ENCODE measurements at places on chromosomes 5 and 9. TPM values are rescaled to one million over a fixed set of nuclear protein-coding genes. Genes with fewer than 3 reads are reported as not detected.

Gene PCDHGA1
- total RNA-seq, result 1.4 TPM

Gene SMC2
- 14.5 TPM for total RNA-seq

Gene SEMA6A
- total RNA-seq, result 4.4 TPM

DNA sequence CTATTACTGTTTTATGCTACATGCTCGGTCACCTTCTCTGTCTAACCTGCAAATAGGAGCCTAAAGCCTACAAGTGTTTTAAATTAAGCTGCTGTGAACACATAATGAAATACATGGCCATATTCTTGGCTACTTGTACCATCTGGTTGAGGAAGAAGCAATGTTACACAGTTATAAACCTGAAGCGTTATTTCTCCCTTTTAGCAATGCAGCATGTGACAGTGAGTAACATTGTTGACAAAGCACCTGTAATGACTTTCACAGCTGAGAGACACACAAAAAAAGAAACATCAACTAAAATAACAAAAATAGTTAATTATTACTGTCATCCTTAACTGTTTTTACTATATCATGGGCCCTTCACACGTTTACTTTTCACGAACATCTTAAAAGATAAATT lies 146.9 kb downstream of the RORB start:
- DNase-seq, result no peak

- DNase-seq, result peak; percentile 52
Observed at GRCh38 chr9:114805670-114806525, at the start of gene TNFSF15. Gene TNFSF15, minus strand, starts transcription at chr9:114806039. Its CDS starts 27 bp downstream, at chr9:114806012.

DNA sequence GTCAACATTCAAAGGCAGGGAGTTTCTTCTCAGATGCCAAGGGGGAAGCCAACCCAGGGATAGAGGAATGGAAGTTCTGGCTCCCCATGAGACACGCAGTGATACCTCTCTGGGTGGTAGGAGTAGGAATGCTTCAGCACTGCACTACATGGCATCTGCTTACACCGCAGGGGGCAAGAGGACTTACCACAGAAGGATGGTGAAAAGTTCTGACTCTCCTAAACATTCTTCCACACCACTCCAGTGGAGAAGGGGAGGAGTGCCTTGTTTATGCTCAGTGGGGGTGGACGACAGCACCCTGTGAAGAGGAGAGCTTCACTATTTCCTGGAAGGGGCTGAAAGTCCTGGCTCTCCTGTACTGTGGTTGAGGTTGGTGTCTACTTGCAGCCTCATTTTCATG lies 1011.3 kb upstream of the WWC1 start:
- DNase-seq, result no peak

DNA sequence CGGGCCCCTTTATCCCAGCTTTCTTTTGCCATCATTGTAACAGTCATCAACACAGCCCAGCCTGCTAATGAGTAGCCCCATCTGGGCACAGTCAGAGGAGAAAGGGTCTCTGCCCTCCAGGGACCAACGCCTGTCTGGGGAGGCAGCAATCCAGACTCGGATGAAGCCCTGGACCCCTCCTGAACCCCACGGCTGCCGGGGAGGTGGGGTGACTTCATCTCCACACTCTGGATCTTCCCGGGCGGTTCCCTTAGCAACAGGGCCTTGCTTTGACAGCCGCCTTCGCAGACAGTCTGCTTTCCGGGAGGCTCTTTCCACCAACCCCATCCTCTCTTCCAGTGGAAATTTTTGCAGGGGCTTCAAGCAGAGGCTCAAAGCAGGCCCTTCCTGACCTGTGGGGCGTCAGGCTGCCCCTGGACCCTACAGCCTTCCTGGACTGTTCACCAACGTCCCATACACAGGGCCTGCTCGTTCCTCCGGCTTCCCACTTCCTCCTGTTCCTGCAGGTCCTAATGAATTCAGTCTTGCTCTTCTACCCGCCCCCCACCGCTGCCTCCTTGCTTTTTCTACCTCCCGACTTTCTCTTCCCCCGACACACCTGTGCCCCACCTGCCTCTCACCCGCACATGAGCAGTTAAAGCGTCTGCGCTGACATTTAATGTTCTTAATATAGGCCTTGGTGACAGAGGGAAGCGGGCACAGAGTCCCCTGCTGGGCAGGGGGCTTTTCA lies 161.7 kb upstream of the MVB12B start:
- peak; percentile 38 for DNase-seq

- DNase-seq, result no peak
Observed at GRCh38 chr9:127742435-127743088, 7.5 kb upstream of the TOR2A start.

- DNase-seq, result peak; percentile 59
Observed at GRCh38 chr9:35859310-35859989, 10.8 kb downstream of the OR13J1 start.

- no peak for DNase-seq
Observed at GRCh38 chr9:70046274-70047070, 2.8 kb downstream of the MAMDC2 start.

GRCh38 chr9:79973627-79974026 lies 401.9 kb downstream of the TLE4 start:
- no peak for DNase-seq

DNA sequence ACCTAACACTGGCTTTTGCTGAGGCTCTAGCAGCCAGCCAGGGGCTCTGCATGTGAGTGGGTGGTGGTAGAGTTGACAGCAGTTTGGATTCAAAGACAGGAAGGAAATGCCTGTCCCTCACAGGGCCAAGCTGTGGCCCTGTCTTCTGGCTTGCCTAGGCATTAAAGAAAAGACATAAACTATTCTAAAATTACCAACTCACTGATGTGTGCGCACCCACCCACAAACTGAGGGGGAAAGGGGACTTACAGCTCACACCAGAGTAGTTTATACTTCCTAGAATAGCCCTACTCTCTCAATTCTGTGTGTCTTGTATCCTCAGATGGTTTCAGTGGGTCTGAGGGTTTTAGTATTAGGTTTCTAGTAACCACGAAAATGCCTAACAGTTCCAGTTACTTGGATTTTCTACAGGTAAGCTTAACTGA lies 18.3 kb upstream of the IL13 start:
- DNase-seq, result no peak
